ENCODE measurements at places on chromosomes 2 and 18.
A peak's percentile ranks its signal among the peaks of the same experiment; 100 is the strongest.

GRCh38 chr2:12964904-12965539, 248.3 kb downstream of the TRIB2 start:
- no peak for DNase-seq

GRCh38 chr2:20544153-20544747, 97.4 kb downstream of the RHOB start:
- no peak for DNase-seq

- DNase-seq: no peak
These were observed 92.3 kb downstream of the CCDC93 start for GRCh38 chr2:117921520-117921919.

- DNase-seq: peak; percentile 23
These were observed 77.6 kb downstream of the KIF5C start for GRCh38 chr2:148952621-148953020.

DNA sequence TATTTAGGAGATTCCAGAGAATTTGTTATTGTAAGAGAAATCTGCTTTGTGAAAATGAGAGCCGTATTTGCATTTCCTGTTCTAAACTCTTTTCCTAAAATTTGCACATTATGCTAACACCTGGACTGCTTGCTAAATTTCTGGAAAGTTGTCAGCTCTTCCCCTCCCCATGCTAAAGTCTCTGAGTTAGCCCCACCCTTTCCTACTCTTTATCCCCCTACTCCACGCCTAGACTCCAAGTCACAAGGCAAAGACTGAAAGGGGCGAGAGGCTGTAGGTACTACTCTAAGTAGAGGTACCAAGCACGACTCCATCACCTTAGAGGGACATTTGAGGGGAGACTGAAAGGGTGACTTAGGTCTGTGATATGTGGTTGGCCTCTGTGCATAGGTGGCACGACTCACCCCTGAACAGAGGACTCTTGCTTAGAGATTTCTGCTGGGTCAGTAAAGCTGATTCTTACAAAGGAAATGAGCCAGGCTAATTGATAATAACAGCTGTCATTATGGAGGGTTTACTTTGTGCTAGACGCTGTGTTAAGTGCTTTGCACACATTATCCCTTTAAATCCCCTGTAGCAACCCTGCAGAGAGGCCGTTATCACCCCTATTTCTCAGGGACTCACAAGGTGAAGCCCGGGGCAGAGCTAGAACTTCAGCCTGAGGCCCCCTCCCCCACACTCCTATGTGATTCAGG, 373.5 kb downstream of the EN1 start:
- DNase-seq: no peak
